ENCODE measurements at places on chromosomes 12 and 14. TPM values are rescaled to one million over a fixed set of nuclear protein-coding genes. Genes with fewer than 3 reads are reported as not detected.

The TAS2R13 gene
- total RNA-seq = 0.99 TPM

The KCNMB4 gene
- total RNA-seq = 4.0 TPM

The PPTC7 gene
- 22.3 TPM for total RNA-seq

The SLC6A15 gene
- 0.21 TPM for total RNA-seq
